ENCODE measurements at places on chromosomes 2 and 18.
A peak's percentile ranks its signal among the peaks of the same experiment; 100 is the strongest.

- no peak for DNase-seq
Observed at GRCh38 chr2:33321876-33322483, 154.5 kb upstream of the RASGRP3 start.

- DNase-seq, result no peak
Observed at GRCh38 chr18:38496222-38496793, 930.7 kb upstream of the CELF4 start.

GRCh38 chr2:47073641-47074040 is 81.5 kb downstream of the STPG4 start:
- no peak for DNase-seq

DNA sequence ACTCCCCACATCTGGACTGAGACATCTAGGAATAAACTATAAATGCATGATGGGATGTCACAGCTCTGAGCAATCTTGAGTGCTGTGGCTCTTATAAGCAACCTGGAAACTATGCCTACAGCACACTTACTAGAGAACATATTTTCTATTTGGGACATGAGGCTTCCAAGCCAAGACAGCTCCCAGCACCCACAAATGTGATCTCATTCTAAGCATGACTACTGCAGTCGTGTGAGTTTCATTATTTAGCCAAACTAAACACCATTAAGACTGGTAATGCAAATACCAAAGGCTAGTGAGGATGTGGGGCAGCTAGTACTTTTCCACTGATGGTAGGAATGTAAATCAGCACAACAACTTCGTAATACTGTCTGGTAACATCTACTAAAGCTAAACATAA is 72.5 kb downstream of the RTTN start:
- DNase-seq, result peak; percentile 85

DNA sequence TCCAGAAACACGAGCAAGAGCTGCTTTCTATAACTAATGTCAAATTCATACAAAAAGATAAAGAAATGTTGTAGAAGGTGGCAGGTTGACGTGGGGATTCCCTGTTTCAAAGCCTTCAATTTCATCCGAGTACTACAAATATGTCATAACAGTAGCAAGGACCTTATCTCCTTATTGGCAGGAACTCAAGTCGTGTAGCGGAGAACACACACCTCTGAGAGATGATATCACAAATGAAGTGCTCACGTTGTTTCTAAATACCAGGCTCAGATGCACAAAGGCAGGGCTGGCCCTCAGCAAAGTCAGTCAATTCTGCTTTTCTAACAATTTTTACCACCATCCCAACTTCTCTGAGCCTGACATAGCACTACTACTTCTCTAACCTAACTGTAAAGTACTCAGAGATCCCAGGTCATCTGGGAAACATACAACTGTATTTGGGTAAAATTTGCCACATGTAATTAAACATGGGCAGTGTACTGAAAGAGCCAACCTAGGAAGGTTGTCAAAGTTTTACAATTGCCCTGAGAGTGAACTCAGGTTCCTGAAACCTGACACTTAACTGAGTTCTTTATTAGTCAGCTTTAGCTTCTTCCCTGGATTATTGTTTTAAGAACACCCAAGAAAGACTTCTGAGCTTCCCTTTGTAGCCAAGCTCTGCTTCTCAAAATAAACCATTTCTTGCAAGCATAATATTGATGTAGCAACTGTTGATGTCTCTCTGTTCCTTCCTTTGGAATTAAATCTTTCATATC is 813.7 kb upstream of the ACVR2A start:
- no peak for DNase-seq

Data from AG09309 (cell line).